ENCODE measurements at places on chromosomes 4 and X. TPM values are rescaled to one million over a fixed set of nuclear protein-coding genes. Genes with fewer than 3 reads are reported as not detected.

- no peak for DNase-seq
Measured at GRCh38 chr4:164027805-164028204, 533.3 kb downstream of the TMA16 start.

GRCh38 chr4:108919226-108919893, 156.5 kb upstream of the ETNPPL start:
- DNase-seq = no peak

DNA sequence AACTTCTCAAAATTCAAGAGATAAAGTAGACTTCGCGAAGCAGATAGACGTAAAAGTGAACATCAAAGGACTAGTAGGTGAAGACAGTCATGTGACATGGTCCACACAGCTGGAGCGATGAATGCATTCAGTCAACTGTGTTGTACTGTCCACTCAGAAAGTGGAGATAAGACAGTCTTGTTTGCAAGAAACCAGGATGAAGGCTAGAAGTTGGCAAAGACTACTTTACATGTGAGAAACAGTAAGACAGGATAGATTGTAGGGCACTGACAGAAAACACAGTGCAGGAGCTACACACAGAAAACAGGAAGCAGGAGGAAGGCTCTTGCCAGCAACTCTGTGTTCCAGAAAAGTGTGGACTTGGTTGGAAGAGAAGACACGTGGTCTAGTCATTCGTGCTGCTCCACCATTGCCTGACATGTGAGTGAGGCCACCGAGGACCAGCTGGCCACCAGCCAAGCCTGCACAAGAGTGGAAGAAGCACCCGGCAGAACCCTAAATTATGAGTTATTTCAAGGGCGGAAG, 78.9 kb downstream of the FAT1 start:
- DNase-seq = no peak

DNA sequence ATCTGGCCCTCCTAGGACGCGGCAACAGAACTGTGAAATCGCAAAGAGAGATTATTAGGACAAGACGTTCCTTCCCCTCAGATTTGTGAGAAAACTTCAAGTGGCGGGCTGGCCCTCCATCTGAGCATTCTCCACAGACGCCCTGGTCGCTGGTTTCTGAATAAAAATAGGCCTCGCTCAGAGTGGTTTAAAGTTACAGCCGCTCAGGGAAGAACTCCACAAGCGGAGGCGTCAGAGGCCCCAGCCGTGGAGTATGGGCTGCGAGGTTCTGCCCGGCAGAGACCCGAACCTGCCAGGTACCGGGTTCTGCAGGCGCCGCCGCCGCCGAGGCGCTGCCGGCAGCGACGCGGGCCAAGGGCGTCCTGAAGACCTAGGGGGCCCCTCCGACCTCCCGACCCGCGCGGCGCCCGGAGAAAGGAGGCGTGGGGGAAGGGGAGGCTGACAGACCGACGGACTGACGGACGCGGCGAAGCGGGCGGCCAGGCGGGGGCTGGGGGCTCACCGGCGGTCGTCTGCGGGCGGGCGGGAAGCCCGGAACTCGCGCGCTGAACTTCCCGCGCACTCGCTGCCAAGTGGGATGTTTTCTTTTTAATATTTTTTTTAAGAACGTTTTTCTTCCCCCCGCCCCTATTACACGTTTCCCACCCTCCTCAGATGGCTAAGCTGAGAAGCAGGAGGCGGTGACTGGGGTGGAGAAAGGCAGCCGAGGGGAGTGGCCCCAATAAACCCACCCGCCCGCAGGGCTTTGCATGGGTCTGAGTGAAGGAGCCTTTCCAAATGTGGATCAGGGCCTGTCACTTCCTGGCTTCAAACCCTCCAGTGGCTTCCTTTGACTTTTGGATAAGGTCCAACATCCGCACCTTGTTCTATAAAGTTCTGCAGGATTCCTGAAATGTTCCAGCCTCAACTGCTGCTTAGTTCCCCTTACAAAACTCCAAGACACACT, at the start of gene PABPC4L:
Gene PABPC4L (minus strand): TSS at position 574 of the 946 bp plus-strand sequence. CDS start 770 bp downstream, outside the sequence.
- no peak for DNase-seq

CABS1 gene
- total RNA-seq = not detected

Measured in activated naive CD8-positive, alpha-beta T cell treated with anti-CD3 and anti-CD28 coated beads for 36 hours (primary cell).